HepG2 (cell line): ENCODE measurements at places on chromosomes 11 and 22.

DNA sequence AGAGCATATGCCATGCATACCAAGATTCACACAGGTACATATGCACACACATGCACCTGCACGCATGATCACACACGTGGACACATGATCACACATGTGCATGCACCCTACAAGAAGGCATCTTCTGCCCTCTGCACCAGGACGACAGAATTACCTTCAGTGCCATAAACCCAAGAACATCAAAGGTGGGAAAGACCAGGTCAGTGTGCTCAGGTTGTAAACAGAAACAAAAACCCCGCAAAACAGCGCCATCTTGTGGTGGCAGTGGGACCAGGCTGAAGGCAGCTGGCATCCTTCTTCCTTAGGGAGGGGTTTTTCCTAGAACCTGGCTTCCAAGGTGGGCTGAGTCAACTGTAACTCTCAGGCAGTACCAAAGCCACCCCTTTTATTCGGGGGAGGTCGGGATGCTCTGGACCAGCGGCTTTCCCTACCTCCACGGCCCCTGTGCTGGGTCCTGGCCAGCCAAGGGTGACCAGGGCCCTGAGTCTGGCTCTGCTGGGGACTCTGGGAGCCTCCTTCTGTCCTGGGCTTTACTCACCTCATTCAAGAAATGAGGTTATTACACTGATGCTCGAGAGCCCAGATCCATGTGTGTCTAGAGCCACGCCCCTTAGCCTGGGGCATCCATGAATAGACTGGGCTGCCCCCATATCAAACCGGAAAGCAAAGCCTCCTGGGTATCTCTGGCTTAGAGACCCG, 69.4 kb upstream of the FGF3 start:
- H3K4me3 ChIP-seq, result no peak overlapping the region
- peak; percentile 52 for DNase-seq
- peaks cover 4% of the 10 kb centered on the region; the same call in 1 of the 2 replicates for H3K27me3 ChIP-seq
- no peaks in the 10 kb centered on the region for H3K36me3 ChIP-seq
- H3K27ac ChIP-seq, result no peak overlapping the region

DNA sequence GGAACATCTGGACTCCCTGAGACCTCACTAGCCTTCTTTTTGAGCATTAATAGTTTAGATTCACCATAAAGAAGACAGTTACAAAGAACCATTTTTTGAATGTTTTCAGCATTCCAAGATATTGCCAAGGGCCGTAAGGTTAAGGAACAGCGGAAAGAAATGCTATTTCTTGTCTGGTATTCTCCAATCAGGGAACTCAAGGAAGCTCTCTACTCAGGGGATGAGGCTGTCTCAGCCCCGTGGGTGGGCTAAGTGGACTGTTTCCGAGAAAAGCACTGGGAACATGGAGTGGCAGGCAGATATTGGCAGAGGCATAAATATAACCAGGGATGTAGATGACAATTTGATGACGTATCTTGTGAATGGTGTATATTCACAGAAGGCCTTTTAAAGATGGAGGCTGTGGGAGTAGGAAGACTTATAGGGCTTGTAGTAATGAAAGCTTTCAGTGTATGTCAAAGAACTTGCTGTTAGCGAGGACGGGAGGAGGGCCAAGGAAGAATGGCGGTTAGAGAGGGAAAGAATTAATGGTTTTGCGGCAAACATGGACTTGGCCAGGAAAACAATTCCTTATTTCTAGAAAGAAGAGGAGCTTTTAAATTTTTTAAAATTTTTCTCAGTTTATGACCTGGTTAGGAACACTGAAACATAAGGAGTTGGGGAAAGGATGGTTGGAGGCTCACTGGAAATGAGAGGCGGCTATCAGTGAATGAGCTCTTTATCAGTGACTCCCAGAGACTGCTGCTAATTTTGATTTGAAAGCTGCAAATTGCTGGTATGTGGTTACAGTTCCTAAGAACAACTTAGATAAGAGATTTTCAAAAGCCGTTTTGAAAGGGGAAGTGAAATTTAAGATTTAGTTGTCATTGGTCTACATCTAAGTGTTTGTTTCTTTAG, 64.6 kb downstream of the ST3GAL4 start:
- no peak for DNase-seq
- H3K27ac ChIP-seq, result no peak overlapping the region
- H3K27me3 ChIP-seq, result no peaks in the 10 kb centered on the region
- no peak overlapping the region for H3K4me3 ChIP-seq
- H3K4me1 ChIP-seq, result peaks cover 19% of the 10 kb centered on the region

GRCh38 chr11:8138526-8138925, 30.3 kb downstream of the RIC3 start:
- no peaks in the 10 kb centered on the region for H3K27me3 ChIP-seq
- no peak overlapping the region for H3K4me3 ChIP-seq
- no peaks in the 10 kb centered on the region for H3K4me1 ChIP-seq
- DNase-seq, result no peak

DNA sequence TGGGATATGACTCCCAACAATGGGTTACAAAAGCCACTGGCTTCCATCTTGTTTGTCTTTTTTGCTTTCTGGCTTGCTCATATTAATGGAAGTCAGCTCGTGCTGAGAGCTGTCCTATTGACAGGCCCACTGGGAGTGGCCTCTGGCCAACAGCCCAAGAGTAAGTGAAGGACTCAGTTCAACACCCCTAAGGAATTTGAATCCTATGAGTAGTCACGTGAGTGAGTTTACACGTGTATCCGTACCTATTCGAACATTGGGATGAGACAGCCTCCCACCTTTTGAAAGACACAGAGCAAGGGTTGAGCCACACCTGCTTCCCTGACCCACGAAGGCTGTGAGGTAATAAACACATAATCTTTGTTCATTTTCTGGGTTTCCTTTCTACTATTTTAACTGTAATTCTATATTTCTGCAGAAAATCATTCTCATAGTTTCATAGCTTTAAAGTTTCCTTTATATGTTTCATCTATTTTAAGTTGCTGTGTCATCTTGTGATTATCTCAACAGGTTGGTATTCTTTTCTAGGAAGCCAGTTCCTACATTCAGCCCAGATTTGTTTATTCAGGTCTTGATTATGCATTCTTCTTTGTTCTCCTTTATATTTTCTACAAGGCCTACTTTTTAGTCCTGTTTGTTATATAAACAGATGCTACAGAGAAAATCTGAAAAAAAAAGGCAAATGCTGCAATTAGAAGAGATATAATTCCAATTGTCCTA, 802.3 kb downstream of the CNTN5 start:
- no peaks in the 10 kb centered on the region for H3K4me1 ChIP-seq
- H3K27ac ChIP-seq, result no peak overlapping the region

DNA sequence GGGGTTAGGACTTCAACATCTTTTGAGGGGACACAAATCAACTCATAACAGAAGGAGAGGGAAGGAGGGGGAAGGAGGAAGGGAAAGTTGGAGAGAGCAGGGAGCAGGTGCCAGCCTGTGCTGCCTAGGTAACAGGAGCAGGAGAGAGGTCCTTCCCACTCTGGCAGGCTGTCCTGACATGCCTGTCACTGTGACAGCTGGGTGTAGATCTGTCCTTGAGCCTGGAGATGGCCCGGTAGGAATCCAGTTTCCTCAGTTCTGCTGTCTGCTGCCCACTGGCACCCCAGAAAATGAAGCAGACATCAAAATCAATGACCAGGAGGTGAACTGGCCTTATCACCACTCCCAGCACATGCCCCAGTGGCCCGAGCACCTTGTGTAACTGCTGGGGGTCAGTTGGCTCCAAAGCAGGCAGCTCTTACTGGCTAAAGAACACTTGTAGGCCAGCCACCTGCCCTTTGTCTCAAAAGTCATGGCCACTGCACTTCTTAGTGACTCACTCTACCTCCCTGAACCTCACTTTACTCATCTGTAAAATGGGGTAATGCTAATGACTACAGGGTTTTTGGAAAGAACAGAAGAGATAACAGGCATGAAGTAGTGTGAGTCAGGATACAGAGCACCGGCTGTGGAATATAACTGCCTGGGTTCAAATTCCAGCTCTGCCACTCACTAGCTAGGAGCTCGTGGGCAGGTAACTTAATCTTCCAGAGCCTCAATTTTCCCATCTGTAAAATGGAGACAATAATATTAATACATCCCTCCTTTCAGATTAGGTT, 8.0 kb upstream of the TSPAN18 start:
- H3K27me3 ChIP-seq, result no peaks in the 10 kb centered on the region; the same call in 1 of the 2 replicates
- no peaks in the 10 kb centered on the region for H3K36me3 ChIP-seq
- peaks cover 24% of the 10 kb centered on the region for H3K4me1 ChIP-seq
- DNase-seq, result no peak

DNA sequence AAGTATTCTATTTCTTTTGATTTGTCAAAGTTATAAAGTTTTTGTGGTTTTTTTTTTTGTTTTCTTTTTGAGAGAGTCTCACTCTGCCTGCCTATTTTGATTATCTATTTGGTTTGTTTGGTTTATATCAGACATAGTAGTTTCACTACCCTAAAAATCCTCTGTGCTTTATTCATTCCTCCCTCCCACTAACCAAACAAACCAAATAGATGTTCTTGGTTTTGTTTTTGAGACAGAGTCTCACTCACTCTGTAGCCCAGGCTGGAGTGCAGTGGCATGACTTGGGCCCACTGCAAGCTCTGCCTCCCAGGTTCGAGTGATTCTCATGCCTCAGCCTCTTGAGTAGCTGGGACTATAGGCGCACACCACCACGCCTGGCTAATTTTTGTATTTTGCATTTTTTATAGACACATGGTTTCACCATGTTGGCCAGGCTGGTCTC, 67.9 kb downstream of the ENTHD1 start:
- no peak overlapping the region for H3K4me3 ChIP-seq
- no peak overlapping the region for H3K27ac ChIP-seq
- no peaks in the 10 kb centered on the region for H3K4me1 ChIP-seq
- no peak for DNase-seq

DNA sequence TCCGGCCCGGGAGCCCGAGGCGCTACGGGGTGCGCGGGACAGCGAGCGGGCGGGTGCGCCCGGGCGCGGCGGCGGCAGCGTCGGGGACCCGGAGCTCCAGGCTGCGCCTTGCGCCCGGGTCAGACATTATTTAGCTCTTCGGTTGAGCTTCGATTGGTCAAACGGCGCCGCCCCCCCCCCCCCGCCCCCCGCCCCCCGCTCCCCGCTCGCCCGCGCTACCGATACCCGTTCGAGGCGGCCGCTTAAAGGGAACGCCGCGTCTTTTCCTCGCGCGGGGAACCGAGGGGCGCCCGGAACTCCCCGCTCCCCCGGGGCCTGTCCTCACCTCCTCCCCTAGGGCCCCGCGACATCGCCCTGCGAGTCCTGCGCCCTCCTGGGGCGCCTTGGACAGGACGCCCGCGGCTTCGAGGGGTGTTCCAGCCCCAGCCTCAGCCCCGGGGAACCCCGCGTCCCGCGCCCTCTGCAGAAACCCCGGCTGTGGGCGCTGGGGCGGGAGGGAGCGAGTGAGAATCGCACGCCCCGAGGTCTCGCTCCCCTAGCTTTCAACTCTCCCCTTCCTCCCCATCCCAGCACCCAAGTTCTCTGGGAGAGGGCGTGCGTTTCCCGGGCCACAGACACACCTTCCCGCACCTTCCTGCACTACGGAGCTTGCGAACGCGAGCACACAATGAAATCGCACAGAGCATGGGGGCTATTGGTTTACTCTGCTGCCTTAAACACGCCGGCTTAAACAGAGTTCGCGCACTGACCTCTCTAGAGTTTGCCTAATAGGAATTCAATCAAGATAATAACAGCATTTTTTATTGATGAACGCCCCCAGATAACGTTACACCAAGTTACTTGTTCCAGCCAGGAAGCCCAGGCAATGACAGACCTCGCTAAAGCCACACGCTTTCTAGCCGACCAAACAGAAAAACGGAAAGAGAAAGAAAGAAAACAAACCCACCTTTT, at the start of gene BDNF:
TSS of gene BDNF (minus strand) at position 105 of the 951 bp plus-strand sequence. CDS start 41,891 bp downstream, outside the sequence.
- H3K36me3 ChIP-seq, result no peaks in the 10 kb centered on the region
- peaks cover 36% of the 10 kb centered on the region for H3K27me3 ChIP-seq
- peak within 1 kb of the TSS; percentile 51 for H3K4me3 ChIP-seq

- H3K27me3 ChIP-seq, result no peaks in the 10 kb centered on the region
- no peak overlapping the region for H3K27ac ChIP-seq
- DNase-seq, result peak; percentile 69
- peaks cover 10% of the 10 kb centered on the region for H3K4me1 ChIP-seq
Observed at GRCh38 chr11:67572747-67573419, 10.7 kb upstream of the GSTP1 start.

- H3K4me3 ChIP-seq, result no peak overlapping the region
- H3K36me3 ChIP-seq, result peaks cover 15% of the 10 kb centered on the region
- no peak overlapping the region for H3K27ac ChIP-seq
- H3K4me1 ChIP-seq, result no peaks in the 10 kb centered on the region
Observed at GRCh38 chr11:124633355-124633754, 10.7 kb downstream of the TBRG1 start.
